ENCODE measurements at places on chromosomes 3 and 15.

GRCh38 chr3:161420746-161421145 is 49.4 kb upstream of the SPTSSB start:
- no peak for DNase-seq

GRCh38 chr15:58549013-58549784 is 117.4 kb downstream of the LIPC start:
- no peak for DNase-seq

GRCh38 chr3:487614-488013 is 291.1 kb downstream of the CHL1 start:
- DNase-seq: no peak

DNA sequence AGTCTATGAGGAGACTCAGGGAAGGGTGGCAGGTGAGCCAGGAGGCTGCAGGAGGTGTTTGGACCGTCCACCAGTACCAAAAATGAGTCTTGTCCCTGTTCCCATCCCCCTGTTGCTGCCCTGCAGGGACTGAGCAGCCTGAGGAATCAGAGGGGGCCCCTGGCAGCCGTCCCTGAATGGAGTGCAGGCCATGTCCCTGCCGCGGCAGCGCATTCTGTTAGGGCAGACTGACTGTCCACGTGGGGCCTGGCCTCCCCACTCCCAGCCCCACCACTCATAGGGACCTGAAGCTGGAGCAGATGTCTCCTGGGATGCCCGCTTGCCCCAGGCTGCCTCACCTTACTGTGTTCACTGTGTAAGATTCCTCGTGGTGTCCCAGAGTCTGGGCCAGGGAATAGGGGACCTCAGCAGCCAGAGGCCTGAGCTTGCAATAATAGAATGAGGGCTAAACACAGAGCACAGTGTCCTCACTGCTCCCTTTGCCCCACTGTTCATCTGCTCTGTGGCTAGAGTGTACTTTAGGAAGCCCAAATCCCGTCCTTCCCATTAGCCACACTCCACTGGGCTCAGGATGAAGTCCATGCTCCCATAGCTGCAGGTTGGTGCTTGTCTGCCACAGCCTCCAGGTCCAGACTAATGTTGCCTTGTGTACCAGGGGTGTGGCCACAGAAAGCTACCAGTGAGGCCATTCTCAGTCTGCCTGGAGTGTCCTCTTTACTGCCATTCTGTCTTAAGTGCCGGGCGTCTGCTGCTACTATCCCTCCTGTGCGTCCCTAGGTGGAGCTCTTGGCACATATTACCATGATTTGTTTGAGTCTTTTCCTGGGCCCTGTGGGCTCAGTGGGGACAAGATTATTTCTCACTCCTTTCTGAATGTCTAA is 63.2 kb downstream of the HCN4 start:
- DNase-seq: no peak

GRCh38 chr3:51373658-51374421 is 11.3 kb upstream of the MANF start:
- DNase-seq: no peak

DNA sequence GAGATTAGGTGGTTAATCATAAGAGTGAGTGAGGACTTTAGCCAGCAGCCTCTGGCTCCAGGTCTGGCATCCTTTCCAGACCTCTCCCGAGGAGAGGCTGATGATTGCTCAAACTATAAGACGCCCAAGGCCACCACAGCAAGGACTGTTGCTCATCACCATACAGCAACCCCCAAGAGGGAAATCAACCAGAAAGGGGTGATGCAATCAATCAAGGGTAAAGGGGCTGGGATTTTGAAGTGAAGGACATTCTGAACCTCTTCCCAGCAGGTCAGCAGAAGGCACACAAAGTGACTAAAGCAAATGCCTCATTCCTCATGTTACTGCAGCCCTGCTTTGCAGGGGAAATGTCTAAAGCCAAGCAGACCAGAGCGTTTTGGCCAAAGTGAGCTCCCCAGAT is 247.3 kb upstream of the IGF1R start:
- DNase-seq: no peak

- DNase-seq: no peak
Observed at GRCh38 chr3:68172039-68172438, 517.6 kb upstream of the SUCLG2 start.

GRCh38 chr3:3443482-3443881 is 264.0 kb upstream of the CRBN start:
- DNase-seq: no peak

- no peak for DNase-seq
Observed at GRCh38 chr3:7074217-7074616, 213.3 kb downstream of the GRM7 start.

GRCh38 chr15:69511015-69511414 is 58.4 kb downstream of the RPLP1 start:
- no peak for DNase-seq

DNA sequence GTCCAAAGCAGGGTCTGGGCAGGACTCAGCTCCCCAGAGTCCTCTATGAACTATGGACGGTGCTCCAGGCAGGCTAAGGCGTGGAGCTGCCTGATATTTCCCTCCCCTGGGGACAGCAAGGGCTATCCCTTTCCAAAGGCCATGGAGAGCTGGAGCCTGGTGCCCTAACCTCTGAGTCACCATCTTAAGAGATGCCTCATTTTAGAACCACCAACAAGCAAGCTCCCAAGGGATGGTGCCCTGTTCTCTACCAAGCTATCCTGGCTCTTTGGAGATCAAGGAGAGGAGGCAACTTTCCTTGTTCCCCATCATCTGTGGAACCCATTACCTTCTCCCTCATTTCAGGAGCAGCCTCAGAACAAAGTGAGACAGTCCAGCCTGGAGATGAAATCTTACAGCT is 15.7 kb downstream of the STARD5 start:
- DNase-seq: no peak

DNA sequence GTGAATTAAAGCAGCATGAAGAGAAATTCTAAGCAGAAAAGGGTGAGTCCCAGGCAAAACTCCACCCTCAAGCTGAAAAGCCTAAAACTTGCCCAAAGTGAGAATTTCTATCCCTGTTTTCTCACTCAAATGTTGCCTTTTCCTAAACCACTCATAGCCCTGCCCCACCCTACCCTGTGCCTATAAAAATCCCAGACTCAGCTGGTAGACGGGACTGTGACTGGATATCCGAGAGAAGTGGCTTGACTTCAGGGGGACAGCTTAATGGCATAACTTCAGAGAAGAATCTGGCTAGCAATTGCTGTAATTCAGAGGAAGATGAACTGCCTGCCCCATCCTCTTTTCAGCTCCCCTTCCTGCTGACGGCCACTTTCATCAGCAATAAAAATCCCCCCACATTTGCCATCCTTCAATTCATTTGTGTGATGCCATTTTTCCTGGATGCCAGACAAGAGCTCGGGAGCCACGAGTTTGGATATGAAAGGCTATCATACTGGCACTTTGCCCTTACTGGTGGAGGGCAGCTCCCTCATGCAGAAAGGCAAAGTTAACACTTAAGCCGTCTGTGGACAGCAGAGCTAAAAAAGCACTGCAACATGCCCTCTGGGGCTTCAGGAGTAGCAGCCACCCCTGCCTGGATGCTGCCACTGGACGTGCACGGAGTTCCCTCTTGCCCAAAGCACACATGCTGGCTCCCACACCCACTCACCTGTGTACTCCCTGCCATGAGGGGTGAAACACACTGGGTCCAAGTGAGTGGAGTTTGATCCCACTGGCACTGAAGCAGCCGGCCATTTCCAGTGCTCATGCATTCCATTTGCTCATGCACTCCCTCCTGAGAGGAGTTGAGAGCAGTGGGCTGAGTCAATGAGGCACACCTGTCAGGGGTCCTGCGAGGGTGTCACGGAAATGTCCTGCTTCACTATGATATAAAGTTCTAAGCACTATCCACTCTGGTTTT is 670.6 kb downstream of the PLOD2 start:
- DNase-seq: no peak

DNA sequence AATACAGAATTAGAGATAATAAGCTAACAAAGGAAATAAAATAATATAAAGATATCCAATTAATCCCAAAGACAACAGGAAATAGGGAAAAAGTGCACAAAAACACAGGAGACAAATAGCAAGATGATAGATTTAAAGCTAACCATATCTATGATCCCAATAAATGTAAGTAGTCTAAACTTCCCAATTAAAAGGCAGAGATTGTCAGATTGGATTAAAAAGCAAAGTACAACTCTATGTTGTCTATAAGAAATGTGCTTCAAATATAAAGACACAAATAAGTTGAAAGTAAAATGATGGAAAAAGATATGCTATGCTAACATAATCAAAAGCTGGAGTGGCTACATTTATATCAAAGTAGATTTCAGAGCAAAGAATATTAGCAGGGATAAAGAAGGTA is 133.1 kb upstream of the ATP2B2 start:
- no peak for DNase-seq

DNA sequence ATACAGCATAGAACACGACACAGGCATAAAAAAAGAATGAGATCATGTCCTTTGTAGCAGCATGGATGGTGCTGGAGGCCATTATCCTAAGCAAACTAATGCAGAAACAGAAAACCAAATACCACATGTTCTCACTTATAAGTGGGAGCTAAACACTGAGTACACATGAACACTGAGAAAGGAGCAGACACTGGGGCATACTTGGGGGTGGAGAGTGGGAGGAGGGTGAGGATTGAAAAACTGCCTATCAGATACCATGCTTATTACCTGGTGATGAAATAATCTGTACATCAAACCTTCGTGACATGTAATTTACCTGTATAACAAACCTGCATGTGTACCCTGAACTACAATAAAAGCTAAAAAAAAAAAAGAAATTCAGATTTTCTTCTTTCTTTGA is 100.4 kb downstream of the PPM1L start:
- DNase-seq: no peak

- no peak for DNase-seq
Observed at GRCh38 chr3:60246361-60246760, 1004.9 kb downstream of the FHIT start.

GRCh38 chr3:119619094-119619493 is 21.4 kb downstream of the PLA1A start:
- no peak for DNase-seq

GRCh38 chr15:27448986-27449385 is 478.0 kb downstream of the GABRG3 start:
- DNase-seq: no peak

- no peak for DNase-seq
Observed at GRCh38 chr3:52498137-52499054, 3.3 kb downstream of the STAB1 start.

DNA sequence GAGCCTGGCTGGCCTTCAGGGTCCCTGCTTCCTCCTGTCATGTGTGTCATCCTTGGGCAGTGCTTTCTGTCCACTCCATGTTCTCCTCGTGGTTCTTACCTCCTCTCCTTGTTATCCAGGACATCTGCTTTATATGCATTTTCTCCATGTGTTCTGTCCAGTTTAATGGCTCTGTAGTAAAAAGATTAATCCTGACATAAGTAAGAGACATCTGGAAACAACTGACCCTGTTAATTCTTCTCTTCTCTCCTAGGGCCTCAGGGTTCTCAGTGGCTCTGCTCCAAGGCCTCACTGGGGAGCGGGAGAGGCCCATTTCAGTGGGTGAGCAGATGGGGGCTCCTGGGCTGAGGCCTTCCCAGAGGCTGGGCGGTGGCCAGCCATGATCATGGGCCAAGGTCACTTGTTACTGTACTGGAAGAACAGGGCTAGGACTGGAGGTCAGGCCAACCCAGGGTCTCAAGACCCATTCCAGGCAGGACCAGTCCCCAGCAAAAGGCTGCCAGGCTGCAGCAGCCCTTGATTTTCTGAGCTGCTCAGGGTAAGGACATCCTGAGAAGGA is 20.2 kb upstream of the CDCP1 start:
- no peak for DNase-seq

DNA sequence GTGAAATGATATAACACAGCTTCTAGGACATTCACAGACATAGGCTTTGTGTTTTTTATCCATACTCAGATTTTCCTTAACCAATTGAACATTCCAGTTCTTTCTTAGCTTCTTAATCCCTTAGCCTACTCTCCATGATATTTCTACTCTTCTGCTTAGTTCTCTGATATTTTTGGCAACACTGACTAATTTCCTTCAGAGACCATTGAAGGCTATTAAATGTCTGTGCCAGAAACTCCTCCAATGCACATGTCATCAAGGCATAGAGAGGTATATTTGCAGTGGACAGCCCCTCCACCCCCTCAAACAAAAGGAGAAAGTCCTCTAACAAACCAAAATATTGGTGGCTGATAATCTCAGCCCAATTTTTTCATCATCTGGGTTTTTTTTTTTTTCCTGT is 105.9 kb upstream of the TSC22D2 start:
- no peak for DNase-seq

DNA sequence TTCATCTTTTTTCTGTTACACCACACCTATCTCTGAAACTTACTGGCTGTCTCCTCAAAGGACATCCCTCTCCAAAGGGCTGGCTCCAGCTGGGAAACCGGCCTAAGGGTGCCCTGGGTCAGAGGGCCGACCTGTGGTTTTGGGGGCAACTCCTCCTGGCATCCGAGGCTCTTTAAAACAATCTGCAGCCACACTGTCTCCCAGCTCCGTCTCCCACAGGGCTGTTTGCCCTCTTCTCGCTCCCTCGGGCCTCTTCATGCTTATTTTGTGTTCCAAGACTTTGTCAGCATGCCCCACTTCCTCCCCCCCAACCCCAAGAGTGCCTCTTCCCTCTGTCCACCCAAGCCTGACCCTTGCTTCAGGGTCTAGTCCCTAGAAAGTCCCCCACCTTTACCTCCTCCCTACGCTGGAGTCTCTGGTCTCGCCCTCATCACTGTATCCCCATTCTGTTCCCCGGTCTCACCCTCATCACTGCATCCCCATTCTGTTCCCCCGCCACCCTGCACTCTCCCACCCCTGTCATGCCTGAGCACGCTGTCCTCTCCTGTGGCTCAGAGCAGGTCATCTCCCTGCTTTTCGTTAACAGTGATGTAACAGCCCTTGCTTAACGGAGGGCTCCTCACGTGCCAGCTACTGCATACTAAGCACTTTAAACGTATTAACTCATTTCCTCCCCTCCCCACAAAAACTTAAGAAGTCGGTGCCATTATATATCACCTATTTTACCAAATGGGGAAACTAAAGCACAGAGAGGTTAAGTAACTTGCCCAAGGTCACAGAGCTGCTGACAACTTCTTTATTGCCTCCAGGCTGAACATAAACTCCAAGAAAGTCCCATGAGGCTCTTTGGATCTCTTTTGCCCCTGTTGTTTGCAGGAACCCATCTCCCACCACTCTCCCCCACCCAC is 1.1 kb upstream of the CSK start:
- DNase-seq: no peak

DNA sequence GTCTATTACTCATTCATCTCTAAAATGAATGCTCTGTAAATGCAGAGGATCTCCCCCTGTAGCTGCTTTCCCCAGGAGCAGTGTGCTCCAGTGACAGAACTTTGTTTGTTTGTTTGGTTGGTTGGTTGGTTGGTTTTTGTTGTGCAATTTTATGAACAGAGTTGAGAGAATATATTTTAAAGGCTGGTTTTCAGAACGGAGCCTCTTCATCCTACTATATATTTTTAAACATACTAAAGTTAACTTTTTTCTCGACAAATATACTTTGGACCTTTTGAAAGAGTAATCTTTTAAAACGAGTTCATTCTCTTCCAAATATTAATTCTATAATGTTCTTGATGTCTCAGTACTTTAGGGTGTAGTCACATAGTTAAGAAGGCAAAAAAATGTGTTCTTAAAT is 20.2 kb downstream of the RYR3 start:
- no peak for DNase-seq

DNA sequence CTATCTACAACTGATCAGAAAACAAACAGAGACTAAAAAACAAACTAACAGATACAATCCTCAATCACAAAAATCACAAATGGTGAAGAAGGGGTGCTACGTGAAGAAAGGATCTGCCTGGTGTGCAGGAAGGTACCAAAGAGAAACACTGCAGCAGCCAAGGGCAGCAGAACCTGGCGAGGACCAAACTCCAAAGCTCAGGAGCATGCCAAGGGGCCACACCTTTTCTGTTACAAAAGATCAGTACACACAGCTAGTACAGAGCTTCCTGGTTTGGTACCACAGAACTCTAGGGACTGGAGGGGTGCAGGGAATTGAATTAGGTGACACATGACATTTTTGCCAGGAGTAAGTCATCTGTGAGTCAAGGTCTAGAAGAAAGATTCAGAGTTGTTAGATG is 107.4 kb upstream of the GRM7 start:
- DNase-seq: no peak

All from stimulated activated CD4-positive, alpha-beta T cell treated with anti-CD3 and anti-CD28 coated beads, Interleukin-2, amount 100 ng/mL, for 4 hours (primary cell).